ENCODE measurements at places on chromosomes 5 and 9.

GRCh38 chr9:7104625-7105024, 346.9 kb downstream of the KDM4C start:
- DNase-seq: no peak

- DNase-seq: no peak
These were observed 3.0 kb downstream of the S100Z start for GRCh38 chr5:76852772-76853171.

DNA sequence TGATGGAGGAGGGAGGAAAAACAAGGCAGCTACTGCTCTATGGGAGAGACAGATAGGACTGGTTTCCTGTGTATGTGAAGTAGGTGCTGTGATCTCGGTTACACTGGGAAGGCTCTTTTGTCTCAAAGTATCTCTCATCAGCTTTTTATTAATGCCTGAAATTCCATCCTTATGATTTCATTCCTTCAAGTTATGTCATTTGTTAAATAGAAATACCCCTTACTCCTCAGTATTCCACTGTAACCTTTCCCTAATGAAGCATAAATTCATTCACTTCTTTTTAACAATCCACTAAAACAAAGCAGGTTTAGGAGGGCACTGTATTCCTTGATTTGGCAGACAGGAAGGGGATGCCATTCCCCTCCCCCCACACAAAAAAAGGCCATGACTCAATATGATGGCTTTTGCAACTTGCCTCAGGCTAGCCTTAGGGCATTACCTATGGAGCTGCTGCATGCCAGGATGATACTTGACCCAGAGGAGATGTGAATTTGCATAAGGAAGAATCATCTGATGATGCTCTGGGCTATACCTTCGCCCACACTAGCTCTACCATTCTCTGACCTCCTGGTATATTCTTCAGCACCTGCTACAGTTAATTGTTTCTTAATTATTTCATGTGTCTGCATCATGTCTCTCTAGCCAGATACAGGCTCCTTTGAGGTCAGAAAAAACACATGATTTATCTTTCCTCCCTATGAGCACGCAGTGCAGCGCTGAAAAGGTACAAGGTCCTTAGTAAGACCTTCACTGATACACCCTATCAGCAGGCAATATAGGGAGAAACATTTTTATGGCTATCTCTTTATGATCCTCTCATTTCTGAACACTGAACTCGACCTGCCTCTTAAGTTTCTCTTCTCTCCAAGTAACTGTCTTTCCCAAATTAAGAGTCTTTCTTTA, 26.3 kb downstream of the NR3C1 start:
- no peak for DNase-seq

- DNase-seq: no peak
These were observed 95.1 kb downstream of the ANXA2R start for GRCh38 chr5:42944989-42945388.

DNA sequence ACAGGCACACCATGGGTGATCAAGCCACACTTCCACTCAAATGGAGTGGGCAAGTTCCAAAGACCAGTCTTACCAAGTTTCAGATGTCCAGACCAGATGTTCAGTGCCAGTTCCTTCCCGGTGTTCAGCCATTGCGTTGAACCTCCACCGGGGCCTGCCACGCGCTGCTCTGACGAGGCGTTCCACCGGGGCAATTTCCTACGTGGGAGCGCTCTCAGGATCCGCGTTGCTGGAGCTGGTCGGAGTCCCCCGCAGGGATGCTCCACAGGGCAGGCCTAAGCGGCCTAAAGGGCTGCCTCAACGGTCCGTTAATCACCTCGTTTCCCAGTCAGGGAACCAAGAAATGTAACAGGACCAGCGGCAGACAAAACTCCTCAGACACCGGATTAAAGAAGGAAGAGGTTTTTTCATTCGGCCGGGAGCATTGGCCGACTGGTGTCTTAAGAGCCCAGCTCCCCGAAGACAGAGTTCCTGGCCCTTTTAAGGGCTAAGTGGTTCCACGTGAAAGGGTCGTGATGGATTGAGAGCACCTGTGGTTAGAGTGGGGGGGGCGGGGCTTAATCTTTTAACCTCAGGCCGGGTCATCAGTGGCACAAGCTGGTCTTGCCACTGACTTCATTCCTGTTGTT, 35.7 kb upstream of the PPP1R26 start:
- DNase-seq: no peak

- no peak for DNase-seq
These were observed 11.2 kb upstream of the RPS14 start for GRCh38 chr5:150460781-150461180.

DNA sequence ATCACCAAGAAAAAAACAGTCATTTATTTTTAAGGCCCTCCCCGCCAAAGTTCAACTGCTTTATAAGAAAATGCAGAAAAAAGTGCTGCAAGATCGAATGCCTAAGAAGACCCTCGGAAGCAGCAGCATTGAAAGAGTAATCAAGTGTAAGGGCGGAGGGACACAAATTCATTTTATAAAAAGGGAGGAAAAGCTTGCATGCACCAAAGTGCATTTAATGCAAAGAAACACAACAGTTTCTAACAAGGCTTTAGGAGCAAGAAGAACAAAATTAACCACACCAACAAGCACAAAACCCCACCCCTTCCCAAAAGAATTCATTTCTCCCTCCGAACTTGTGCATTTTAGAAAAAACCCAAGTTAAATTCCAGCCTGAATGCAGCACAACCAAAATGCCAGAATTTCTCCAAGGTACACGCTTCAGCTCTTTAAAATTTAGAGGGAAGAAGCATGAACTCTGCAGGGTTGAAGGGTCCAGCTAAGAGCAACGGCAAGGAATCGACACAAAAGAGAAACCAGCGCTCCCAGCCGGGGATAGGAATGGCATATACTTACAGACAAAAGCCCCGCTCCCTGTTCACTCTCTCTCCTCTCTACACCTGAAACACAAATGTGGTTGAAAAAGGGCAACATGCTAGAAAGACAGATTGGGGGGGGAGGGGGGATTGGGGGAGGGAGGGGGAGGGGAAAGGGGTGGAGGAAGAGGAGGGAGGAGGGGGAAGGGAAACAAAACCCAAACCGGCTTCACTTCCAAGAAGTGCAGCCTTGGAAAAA, at the start of gene NREP:
Gene NREP, minus strand, starts transcription at position 614 of the 774 bp plus-strand sequence. CDS start 1,422 bp downstream, outside the sequence.
- no peak for DNase-seq

DNA sequence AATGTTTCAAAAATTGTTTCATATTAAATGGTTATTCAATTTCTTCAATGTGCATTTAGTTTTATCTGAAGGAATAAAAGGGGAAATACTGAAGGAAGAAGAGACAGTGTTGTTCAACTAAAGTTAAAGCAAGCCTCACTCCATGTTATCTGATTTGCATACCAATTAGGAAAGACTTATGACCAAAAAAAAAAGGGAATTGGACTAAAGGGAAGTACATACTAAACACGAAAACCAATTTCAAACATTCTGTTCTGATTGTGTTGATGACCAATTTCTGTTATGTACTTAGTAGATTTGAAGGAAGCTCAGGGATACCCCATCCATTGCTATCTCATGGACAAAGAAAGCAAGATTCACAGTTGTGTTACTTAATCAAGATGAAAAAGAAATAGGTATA, 4.9 kb upstream of the GAPT start:
- no peak for DNase-seq

DNA sequence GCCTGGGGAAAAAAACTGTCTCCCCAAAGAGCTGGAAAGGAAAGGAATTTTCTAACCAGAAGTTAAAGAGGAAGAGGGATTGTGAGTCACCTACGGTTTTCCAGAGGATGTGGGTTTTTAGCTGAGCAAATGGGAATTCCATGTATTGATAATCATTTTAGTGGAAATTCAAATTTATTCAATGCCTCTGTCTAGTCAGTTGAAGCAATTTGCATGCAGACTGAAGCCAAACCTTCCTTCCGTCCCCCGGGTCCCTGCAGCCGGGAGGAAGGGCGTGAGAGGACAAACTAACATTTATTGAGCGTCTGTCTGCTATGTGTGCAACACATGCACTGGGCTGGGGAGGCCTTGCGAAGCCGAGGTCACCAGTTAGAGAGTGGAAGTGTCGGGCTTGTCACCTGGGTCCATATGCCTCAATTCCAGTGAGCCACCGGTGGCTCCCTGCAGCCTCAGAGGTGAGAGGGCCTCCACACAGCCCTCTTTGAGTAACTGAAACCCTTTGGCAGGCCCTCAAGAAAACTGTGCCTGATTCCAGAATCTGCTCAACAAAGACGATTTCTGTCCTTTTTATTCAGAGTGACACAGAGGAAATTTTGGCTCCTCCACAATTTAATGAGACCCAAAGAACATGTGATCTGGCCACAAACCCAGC, 70.3 kb downstream of the COL27A1 start:
- DNase-seq: no peak

DNA sequence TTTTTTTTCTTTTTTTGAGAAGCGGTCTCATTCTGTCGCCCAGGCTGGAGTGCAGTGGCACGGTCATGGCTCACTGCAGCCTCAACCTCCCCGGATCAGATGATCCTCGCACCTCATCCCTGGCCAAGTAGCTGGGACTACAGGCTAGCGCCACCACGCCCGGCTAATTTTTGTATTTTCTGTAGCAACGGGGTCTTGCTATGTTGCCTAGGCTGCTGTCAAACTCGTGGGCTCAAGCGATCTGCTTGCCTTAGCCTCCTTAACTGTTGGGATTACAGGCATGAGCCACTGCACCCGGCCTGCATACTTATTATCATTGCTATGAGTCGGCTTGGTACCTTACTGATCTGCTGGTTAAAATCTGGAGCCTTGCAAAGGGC, 790 bp upstream of the IARS1 start:
- DNase-seq: no peak

- DNase-seq: no peak
These were observed 214.3 kb downstream of the AGTPBP1 start for GRCh38 chr9:85527331-85528020.

DNA sequence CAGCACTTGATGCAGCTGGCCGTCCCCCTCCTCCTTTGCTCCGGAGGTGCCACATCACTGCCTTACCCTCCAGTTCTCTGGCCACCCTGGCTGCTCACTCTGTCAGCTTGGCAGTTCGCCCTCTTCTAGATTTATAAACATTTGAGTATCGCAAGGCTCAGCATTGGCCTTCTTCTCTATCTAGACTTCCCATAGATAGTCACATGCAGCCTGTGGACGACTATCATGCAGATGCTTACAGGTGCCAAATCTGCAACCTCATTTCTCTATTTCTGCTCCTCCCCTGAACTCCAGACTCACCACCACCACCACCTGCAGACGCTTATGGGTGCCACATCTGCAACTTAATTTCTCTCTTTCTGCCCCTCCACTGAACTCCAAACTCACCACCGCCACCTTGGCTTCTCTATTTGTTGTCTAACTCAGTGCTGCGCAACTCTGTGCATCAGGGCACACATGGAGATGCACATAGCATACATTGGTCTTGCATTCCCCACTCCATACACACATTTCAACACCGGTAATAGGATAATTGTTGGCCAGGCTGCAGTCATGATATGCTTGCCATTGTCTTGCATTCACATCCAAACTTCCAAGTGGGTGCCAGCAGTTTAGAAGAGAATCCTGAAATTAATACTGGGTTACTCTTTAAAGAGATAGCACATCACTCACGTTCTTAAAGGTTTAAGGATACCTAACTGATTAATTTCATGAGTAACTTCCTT, 1.9 kb upstream of the DAP start:
- DNase-seq: no peak

GRCh38 chr9:27126670-27127069, 17.6 kb downstream of the TEK start:
- no peak for DNase-seq

Measured in activated CD8-positive, alpha-beta memory T cell treated with anti-CD3 and anti-CD28 coated beads for 48 hours (primary cell).